Heart left ventricle (tissue), 16 donors: ENCODE measurements at places on chromosomes 5 and 9. TPM values are rescaled to one million over a fixed set of nuclear protein-coding genes. Genes with fewer than 3 reads are reported as not detected.

GRCh38 chr9:118670011-118670953 lies 699.0 kb downstream of the BRINP1 start:
- DNase-seq = no peak

GRCh38 chr9:89078860-89079259 lies 87.6 kb downstream of the S1PR3 start:
- no peak for DNase-seq

- no peak for DNase-seq
Observed at GRCh38 chr5:171747061-171747859, 38.4 kb upstream of the SMIM23 start.

DNA sequence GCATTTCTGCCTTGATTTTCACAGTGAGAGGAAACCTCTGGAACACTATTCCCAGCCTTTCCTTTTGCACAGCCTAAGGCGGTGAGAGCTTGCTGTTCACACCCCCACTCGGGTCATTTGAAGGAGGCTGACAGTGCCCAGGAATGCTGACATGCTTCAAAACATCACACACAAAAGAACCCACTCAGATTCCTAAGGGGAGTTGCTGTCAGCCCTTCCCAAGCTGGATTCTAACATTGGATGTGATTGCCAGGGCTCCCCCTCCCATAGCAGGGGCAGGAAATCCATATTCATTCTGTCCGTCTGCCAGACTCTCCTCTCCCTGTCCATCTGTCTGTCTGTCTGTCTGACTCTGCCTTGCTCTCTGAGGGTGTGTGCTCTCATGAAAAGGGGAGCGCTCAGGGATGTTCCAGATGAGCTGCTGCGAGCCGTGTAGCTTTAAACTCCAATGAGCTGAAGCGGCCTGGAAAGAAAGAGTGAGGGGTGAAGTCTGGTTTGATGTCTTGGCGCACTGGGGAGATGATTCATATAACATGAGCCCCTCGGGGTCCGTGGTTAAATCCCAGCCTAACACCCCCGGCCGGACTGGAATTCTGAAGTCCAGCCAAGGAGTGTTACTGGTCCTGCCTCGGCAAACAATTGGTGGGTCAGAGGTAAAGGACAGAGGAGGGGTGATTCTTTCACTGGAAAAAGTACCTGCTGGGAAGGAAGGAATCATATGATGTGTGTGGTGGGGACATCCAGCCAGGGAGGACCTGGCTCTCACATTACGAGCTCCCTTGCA lies 517.0 kb downstream of the CCDC171 start:
- no peak for DNase-seq

GRCh38 chr9:80792726-80793125 lies 896.6 kb downstream of the TLE1 start:
- DNase-seq = no peak

- DNase-seq = no peak
Observed at GRCh38 chr9:79976257-79977073, 404.7 kb downstream of the TLE4 start.

- no peak for DNase-seq
Observed at GRCh38 chr9:80188579-80188978, 616.8 kb downstream of the TLE4 start.

GRCh38 chr5:5422819-5423515 lies 490 bp downstream of the ICE1 start:
- DNase-seq = peak; percentile 32

DNA sequence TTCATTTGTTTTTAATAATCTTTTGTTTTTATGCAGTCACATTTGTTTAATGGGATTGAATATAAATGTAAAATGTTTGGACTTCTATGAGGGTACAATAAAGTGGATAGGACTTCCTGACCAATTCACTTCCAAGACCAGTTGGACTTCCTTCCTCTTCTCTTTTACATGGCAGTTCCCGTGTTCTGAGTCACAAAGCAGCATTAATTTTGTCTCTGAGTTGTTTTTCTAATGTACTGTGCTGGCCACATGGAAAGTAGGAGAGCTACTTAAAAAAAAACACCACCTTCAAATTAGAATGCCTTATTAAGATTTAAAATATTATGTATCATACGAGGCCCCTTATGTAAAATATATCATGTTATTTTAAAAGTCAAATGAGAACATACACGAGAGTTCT lies 87.3 kb downstream of the CCDC171 start:
- no peak for DNase-seq

- no peak for DNase-seq
Observed at GRCh38 chr5:171978519-171978918, 27.9 kb downstream of the FBXW11 start.

- DNase-seq = no peak
Observed at GRCh38 chr9:129513282-129513681, 107.6 kb downstream of the C9orf50 start.

- no peak for DNase-seq
Observed at GRCh38 chr5:178196281-178196812, 8.0 kb upstream of the HNRNPAB start.

- no peak for DNase-seq
Observed at GRCh38 chr9:131523086-131523388, 8.0 kb downstream of the UCK1 start.

- DNase-seq = no peak
Observed at GRCh38 chr5:44740660-44741059, 68.1 kb upstream of the MRPS30 start.

- no peak for DNase-seq
Observed at GRCh38 chr9:114006155-114006550, 71.9 kb downstream of the AMBP start.

DNA sequence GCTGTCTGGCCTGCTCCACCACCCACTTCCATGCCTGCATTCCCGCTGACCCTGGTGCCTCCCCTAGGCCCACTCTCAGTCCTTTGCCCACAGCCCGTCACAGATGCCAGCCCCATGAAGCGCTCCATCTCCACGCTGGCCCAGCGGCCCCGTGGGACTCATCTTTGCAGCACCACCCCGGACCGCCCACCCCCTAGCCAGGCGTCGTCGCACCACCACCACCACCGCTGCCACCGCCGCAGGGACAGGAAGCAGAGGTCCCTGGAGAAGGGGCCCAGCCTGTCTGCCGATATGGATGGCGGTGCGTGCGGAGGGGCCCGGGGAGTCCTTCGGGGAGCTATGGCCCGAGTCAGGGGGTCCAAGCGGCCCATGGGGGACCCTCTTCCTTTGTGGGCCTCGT lies 242.5 kb downstream of the CACNA1B start:
- DNase-seq = no peak

The SH3PXD2B gene
- 22.7 TPM for total RNA-seq

The PDZD2 gene
- 82.9 TPM for total RNA-seq

The RPP25L gene
- total RNA-seq = 28.7 TPM

The MYMK gene
- total RNA-seq = not detected

The PCDHGB2 gene
- total RNA-seq = 10.4 TPM

The IL12B gene
- not detected for total RNA-seq

The PCDHGA3 gene
- 21.8 TPM for total RNA-seq

The GABBR2 gene
- total RNA-seq = 0.51 TPM

The SPINK7 gene
- total RNA-seq = not detected

The SLC36A2 gene
- not detected for total RNA-seq

The NDUFB6 gene
- 142 TPM for total RNA-seq

The FOXD4 gene
- not detected for total RNA-seq

The PRR7 gene
- total RNA-seq = 1.3 TPM
